ENCODE measurements at places on chromosomes 5 and 9.

DNA sequence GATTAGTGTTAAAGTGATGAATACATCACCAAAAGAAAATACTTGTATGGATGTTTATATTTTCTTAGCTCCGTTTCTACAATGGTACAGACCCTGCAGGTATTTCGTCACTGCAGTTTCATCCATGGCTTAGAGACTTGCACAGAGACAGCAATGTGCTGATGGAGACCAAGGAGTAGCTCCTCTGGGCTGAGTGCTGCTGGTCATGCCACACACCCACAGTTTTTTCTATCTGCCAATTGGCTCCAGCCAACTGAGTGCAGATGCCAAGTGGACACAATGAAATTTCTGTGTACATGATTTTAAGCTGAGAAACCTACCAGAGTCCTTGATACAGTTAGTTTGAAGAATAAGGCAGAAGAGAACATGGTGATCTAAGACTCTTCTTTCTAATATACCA is 145.9 kb upstream of the ADCY2 start:
- DNase-seq: no peak

GRCh38 chr9:120733190-120733589 is 18.9 kb upstream of the MEGF9 start:
- DNase-seq: no peak

DNA sequence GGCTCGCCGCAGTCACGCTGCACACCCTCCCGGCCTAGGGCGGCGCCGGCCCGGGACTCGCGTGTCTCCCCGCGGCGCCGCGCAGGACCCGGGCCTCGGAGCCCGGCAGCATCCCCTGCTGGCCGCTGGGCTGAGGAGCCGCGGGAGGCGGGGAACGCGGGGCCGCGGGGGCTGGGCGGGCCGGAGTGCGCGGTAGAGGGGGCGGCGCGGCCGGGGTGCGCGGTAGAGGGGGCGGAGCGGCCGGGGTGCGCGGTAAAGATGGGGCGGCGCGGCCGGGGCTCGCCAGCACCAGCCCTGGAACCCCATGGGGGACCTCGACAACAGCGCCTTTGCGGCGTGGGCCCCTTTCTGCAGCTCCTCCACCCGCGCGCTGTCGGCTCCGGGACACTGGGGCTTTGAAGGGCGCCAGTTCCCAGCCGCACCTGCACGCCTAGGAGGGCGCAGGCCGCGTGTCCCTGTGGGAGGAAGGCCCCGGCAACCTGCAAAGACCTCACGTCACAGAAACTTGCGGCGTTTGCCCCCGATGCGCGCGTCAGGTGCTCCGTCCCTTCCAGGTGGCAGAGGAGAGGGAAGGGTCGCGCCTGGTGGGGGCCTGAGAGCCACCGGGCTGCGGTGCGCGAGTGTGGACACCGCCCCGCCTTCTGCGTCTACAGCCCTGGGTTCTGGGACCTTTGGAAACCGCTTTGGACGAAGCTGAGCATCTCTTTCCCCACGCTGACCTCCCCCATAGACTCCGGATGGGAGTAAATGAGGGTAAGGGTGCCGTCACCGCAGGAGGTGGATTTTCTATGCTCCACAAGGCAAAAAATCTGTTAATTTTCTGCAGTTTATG is 49.6 kb downstream of the NSUN2 start:
- DNase-seq: no peak

- no peak for DNase-seq
These were observed 28.3 kb downstream of the RASGRF2 start for GRCh38 chr5:80988419-80988935.

DNA sequence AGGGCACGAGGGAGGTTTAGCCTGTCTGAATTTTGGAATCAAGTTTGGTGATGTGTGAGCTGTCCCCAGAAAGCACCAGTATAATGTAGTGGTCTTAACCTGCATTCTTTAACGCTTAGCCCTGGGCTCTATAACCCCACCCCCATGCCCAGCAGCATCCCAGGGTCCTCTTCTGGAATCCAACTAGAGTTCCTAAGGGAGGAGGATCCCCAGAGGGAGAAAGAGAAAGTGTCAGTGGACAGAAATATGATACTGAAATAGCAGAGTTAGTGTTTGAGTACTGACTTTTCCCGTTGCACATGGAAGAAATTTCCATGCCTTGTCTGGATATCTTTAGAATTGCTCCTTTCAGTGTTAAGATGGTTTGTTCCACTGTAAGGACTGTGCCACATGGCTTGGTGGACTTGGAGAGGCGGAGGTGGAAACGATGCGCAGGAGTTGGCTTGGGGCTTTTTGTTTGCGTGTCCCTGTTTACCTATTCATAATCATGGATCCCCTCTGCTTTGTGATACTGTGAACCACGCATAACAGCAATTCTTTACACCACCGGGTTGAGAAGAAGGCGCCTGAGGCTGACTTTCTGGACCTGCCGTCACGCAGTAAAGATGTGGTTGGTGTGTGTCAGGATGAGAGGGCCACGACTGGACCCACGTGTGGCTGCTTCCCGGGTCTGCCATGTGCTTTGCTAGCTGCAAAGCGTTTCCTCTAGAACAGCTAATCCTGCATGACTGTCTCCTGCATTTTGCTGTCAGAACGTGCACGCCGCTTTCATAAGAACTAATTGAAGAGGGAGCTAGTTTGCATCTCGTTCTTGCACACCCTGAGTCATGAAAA is 142.3 kb downstream of the SMARCA2 start:
- no peak for DNase-seq

- no peak for DNase-seq
These were observed 25.9 kb downstream of the RUSC2 start for GRCh38 chr9:35515766-35516165.

DNA sequence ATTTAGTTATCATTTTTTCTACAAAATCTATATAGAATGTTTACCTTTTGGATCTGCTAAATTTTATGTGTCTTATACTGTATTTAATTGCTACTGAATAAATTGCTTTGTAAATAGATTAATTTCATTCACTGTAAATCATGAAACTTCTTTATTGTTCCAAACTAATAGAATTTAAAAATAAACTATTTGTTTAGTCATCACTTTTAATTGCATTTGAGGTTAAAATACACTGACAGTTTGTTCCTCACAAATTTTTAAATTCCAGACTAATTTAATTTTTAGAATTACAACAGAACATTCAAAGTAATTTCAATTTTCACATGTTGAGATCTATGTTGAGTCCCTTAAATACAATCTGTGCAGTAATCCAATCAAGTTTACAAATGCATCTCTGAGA is 1633.2 kb upstream of the NUDT12 start:
- DNase-seq: no peak

DNA sequence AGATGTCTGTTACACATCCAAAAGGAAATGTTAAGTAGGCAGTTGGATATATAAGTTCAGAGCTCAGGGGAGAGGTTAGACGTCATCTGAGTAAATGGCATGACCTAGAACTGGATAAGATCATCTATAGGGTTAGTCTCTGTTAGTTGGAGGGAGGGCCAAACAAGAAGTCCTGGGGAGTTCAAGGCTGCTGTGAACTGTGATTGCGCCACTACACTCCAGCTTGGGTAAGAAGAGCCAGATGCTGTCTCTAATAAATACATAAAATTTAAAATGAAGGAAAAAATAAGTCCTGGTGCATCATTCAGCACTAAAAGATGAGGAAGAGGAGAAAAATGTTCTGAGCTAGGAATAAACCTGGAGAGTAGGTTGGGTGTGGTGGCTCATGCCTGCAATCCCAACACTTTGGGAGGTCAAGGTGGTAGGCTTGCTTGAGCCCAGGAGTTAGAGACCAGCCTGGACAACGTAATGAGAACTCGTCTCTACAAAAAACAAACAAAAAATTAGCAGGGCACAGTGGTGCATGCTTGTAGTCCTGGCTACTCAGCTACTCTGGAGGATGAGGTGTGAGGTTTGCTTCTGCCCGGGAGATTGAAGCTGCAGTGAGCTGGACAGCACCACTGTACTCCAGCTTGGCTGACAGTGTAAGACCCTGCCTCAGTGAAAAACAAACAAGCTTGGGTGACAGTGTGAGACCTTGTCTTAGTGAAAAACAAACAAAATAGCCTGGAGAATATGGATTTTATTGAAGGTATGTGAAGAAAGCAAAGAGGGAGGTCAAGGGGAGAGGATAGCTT is 123.6 kb downstream of the ACTBL2 start:
- DNase-seq: no peak

DNA sequence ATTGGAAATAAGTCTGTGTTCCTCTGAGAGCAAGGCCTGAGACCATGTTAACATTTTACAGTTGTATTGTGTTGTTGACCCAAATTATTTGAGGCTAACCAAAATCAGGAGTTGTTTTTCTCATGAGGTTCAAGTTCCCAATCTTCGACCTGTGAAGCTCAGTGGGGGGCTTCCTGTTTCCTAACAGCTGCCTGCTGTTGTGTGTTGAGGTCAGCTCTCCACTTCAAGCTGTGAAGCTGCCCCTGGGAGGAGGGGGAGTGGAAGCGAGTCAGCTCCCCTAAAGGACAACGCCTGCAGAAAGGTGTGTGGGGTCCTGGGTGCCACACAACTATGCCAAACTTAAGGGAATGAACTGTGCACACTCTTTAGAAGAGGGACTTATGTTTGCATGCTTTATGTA is 295.5 kb downstream of the IRX1 start:
- DNase-seq: no peak
